ENCODE measurements at places on chromosomes 13 and 19.

- DNase-seq = no peak
Observed at GRCh38 chr13:72851678-72852014, 69.7 kb downstream of the PIBF1 start.

DNA sequence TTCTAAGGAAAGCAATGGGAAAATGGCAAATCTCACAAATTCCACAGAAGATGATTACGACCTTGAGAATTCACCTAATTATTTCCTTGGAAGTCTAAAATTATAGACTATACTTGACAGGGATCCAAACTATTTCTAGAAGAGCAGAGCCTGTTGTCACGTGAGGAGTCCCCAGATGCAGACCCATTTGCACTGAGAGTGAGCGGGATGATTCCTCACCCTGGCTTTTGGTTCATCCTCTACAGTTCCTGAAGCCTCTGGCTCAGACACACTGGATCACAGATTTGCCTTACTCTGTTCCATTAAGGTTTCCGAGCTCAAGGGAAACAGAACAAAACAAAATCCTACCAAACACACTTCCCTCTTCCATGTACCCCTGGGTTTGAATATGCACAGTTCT lies 23.0 kb upstream of the CYSLTR2 start:
- no peak for DNase-seq

DNA sequence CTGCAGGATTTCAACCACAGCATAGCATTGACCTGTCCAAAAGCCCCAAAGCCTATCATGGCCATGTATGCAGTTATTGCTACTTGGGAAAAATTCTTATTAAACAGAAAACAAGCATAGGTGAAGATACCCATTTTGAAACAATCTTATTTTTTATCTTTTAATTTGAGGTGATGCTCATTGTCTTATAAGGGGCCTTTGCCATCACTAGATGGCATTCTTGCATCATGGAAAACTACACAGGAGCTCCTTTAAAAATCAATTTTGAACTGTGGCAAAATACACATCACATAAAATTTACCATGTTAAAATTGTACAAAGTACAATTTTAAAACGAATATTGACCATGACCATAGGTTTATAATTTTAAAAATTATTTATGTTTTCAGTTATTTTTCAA lies 38.9 kb upstream of the ZNF835 start:
- no peak for DNase-seq

DNA sequence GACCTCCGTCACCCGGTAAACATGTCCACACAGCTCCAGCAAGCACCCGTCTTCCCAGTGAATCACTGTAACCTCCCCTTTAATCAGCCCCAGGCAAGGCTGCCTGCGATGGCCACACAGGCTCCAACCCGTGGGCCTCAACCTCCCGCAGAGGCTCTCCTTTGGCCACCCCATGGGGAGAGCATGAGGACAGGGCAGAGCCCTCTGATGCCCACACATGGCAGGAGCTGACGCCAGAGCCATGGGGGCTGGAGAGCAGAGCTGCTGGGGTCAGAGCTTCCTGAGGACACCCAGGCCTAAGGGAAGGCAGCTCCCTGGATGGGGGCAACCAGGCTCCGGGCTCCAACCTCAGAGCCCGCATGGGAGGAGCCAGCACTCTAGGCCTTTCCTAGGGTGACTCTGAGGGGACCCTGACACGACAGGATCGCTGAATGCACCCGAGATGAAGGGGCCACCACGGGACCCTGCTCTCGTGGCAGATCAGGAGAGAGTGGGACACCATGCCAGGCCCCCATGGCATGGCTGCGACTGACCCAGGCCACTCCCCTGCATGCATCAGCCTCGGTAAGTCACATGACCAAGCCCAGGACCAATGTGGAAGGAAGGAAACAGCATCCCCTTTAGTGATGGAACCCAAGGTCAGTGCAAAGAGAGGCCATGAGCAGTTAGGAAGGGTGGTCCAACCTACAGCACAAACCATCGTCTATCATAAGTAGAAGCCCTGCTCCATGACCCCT lies 9.0 kb upstream of the CEACAM5 start:
- no peak for DNase-seq

GRCh38 chr13:37640499-37640898 lies 41.9 kb upstream of the POSTN start:
- no peak for DNase-seq

- no peak for DNase-seq
Observed at GRCh38 chr19:53824134-53824611, at the start of gene NLRP12. NLRP12 (minus strand) TSS chr19:53824314; CDS start chr19:53824174, 140 bp downstream.

- DNase-seq = no peak
Observed at GRCh38 chr19:4566402-4567051, 7.0 kb upstream of the SEMA6B start.

- DNase-seq = no peak
Observed at GRCh38 chr13:32173881-32174280, 141.3 kb downstream of the ZAR1L start.

GRCh38 chr19:57675881-57676280 lies 5.9 kb upstream of the ZNF551 start:
- DNase-seq = no peak

- DNase-seq = peak; percentile 44
Observed at GRCh38 chr19:52170863-52171320, 529 bp downstream of the ZNF836 start.
